ENCODE measurements at places on chromosomes 7 and 10.

- no peak for DNase-seq
Observed at GRCh38 chr7:69567800-69568199, 30.5 kb upstream of the AUTS2 start.

- DNase-seq: no peak
Observed at GRCh38 chr7:22481726-22482125, 18.3 kb downstream of the STEAP1B start.

DNA sequence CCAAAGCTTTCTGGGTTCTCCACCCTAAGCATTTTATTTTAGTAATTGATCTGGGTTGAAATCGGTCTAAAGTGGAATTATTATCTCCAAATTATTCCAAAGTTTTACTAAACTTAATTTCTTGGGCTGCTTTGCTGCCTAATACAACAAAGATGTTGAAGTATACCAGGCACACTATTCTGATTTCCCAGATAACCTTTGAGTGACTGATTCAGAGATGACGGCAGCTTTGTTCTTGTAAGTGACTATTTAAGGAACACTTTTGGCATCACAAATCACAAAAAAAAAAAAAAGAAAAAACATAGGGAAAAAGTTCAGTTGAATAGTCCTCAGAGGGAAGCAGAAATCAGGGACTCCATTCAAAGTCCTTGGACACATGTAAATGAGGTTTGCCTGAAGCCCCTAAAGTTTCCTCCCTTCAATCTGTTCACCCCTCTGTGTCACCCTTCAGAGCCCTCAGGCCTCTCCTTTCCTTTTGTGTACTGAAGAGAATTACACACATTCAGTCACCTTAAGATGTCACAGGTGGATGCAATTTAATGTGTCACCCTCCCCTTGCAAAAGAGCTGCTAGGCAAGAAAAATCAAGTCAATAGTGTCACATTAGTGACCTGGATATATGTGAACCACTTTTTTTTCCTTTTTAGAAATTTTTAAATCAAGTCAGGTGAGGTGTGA lies 81.5 kb downstream of the RTKN2 start:
- DNase-seq: no peak

DNA sequence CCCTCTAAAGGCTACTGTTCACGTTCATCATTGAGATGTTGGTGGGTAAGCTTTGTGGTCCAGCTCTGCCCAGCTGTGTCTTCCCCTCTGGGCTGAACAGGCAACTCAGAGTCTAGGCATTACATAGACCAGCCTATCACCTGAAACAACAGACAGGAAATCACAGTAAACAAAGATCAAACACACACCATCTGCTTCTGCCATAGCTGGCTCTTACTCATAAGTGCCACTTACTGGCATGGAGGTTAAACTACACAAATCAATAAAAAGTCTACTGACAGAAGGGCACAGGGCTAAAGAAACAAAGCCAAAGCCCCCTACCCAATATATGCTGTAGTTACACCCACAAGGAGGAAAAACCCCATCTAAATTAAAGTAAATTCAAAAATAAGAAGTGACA lies 35.0 kb downstream of the SEPTIN14 start:
- no peak for DNase-seq

DNA sequence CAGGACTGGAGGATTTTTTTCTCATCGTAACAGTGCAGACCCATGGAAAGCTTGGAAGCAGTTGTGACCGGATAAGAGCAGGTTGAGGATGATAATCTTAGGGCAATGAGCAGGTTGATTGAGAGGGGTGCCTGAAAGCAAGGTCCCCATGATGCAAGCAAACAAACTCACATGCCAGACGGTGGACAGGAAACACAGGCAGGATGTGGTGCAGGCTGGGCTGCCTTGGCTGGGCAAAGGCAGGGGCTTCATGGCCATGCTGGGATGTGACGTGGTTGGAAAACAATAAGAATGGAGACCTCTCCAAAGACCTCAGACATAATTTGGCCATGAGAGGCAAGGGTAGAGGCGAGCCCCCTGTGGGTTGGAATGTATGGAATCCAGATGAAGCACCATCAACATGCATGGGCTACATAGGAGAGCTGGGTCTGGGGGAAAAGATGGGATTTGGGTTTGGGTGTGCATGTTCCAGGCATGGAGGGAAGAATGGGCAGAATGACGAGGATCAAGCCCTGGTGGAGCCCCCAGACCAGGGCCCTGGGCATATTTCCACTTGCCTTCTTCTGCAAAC lies 58.3 kb downstream of the IKZF1 start:
- no peak for DNase-seq

DNA sequence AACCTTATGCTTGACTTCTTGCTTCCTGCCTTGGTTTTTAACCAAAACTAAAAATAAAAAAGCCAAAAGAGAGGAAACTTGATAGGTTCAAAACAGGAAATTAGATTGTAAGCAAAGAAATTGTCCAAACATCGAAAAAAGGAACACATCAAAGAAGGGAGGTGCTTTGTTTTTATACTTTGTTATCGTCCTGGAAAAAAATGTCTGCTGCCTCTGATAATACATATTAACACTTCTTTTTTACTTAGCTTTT lies 286.6 kb upstream of the C7orf33 start:
- no peak for DNase-seq

DNA sequence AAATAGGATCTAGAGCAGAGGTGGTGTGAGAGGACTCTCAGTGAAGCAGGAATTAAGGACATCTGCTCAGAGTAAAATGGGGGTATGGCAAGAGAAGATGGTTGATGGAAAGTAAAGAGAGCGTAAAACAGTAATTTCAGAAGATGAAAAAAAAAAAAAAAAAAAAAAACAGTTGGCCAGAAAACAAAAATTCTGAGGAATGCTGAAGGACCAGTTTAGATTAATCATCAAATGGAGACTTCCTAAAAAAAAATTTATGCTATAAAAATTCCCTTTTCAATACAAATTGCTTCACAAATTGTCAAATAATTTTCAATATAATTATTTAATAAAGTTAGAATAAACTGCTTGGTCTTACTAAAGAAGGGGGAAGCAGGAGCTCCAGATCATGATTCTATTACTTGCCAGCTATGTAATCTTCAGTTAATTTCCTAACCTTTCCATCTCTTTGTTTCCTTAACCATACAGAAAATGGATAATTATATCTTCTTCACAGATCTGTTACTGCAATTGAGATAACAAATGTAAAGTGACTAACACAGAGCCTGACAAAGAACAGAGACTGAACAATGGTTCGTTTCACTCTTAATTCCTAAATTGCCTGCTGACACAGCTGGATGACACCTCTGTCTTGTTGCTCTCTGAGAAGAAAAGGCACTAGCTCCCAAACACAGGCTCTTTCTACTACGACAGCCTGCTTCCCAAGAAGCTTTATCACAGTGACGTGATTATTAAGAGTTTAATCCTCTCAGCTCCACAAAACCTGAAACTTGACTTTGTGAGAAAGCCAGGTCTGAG lies 64.9 kb upstream of the GPR22 start:
- no peak for DNase-seq

GRCh38 chr7:100711369-100711768 lies 5.4 kb downstream of the POP7 start:
- DNase-seq: no peak

GRCh38 chr10:61784354-61785133 lies 117.0 kb upstream of the ARID5B start:
- no peak for DNase-seq

DNA sequence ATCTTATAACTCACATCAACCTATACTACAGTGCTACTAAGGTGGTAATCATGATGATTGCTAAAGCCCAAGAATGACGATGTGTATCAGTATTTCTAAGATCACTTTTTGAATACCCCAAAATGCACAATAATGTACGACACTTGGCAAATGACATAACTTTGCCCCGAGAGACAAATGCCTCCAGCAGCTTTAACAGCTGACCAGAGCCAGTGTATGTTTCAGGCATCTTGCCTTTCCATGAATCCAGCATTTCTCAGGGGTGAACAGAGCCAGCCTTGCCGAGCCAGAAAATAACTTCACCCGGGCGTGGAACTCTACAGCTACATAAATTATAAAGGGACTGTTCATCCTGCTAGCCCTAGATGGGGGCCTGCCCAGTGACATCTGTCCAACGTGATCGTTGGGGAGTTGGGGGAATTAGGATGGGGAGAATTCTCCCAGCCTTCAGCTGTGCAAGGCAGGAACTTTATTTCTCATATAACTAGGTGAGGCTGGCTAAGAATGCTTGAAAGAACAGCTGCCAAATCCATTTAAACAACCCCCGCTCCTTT lies 1.8 kb downstream of the IGFBP3 start:
- DNase-seq: no peak

GRCh38 chr7:37216156-37216852 lies 232.4 kb downstream of the ELMO1 start:
- no peak for DNase-seq

DNA sequence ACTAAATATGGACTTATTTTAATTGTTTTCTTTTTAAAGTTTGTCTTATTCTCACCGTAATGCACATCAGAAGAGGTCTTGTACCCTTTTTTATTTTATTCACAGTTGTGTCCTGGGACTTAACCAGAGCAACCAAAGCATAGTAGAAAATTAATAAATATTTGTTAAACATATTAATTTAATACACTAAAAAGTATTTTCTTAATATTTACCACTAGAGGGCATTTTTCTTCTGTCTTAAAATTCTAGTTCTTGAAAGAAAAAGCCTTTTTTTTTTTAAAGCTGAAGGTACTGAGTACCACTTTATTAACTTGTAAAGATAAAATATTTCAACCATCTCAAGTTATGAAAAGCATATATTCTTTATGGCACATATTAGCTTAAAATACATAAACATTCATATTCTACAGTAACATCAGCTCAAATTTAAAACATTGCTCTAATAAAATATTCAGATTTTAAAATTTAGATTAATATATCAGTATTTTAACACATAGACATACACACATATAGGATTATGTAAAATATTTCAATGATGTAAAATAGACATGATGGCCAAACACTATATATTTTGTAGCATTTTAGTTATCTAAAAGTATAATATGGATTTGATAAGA lies 260.4 kb downstream of the SEMA3A start:
- no peak for DNase-seq

DNA sequence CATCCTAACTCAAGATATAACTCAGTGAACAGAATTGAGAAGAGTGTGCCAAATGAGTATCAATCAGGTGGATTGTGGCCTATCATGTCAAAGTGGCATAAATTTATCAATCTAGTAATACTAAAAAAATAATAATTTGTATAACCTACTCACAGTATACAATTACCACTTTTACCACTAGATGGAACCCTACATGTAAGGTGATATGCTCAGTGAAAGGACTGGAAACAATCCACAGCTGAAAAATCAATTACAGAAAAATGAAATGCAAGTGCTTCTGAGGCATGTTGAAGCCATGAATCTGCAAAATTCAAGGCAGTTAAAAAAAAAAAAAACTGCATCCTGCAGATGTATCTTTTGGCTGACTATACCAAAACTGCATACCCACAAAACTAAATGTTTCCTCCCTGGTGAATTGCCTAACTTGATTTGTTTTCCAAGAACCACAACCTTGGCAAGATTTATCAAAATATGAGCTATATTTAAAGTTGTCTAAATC lies 13.9 kb downstream of the ARHGAP19 start:
- no peak for DNase-seq

DNA sequence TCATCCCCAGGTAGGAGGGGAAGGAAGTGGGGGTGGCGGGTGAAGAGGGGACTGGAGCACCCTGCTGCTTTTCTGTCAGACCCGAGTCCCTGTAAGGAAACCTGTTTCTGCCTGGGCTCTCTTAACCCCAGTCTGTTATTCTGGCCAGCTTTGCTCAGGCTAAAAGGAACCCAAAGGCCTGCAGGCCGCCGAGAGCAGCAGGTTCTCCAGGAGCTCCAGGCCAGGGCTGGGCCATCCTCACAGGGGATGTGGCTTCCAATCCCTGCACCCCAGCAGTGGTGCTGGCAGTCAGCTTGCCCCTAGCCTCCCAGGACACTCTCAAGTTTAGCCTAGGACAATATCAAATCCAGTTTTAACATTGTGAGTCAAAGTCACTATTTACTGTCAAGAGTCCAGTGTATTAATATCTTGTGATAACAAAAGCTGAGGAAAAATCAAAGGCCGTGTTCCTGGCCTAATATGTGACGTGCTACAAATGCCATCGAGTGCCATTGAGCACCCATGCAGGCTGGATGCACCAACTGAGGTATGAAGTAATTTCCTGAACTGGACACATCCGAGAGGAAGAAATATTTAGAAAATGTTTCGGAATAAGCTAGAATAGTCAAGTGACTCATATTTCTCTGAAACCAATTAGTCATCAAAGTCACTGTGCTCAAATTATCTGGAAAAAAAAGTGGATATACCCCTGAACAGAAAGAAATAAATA lies 7.0 kb downstream of the PKD1L1 start:
- DNase-seq: no peak

GRCh38 chr10:97031459-97031858 lies 154.3 kb downstream of the SLIT1 start:
- DNase-seq: no peak

DNA sequence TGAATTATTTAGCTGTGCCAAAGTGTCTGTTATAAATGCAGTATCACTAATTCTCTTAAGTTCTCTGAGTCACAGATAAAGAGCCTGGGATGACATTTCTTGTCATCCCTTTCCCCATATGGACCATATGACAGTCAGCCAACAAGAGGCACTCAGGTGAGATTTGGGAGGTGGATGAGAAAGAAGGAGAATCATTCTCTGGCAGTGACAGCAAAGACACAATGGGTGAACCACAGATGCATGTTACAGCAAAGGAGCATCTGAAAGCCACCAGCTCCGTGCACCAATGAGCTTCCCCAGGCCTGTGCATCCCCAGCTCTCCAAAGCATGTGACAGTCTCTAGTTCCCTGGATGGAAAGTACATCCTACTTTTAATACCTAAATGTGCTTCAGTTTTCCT lies 10.8 kb downstream of the GIMAP6 start:
- DNase-seq: no peak
